ENCODE measurements at places on chromosomes 3 and 15.
A peak's percentile ranks its signal among the peaks of the same experiment; 100 is the strongest.

DNA sequence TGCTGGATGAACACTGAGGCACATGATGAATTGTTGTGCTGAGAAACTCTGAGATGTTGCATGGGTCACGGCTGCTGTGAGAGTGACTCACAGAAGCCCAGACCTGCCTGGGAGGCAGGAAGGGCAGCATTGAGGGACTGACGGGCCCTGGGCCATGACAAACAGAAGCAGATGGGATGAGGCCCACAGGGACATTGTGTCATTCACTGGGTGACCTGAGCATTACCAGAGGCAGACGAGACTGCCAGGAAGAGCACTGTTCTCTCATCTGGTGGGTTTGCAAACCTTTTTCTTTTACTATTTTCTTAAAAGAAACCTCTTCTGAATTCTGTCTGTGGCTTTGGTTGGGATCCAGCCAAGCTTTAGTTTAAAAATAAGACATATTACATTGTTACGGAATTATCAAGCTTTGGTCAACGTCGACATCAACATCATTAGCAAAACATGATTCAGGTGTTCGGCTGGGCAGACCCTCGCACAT lies 67.8 kb downstream of the BDH1 start:
- DNase-seq = no peak

GRCh38 chr3:196214783-196215441 lies 1.4 kb upstream of the SLC51A start:
- DNase-seq = no peak

- DNase-seq = no peak
These were observed 136.5 kb upstream of the CHRNA7 start for GRCh38 chr15:31893780-31894179.

DNA sequence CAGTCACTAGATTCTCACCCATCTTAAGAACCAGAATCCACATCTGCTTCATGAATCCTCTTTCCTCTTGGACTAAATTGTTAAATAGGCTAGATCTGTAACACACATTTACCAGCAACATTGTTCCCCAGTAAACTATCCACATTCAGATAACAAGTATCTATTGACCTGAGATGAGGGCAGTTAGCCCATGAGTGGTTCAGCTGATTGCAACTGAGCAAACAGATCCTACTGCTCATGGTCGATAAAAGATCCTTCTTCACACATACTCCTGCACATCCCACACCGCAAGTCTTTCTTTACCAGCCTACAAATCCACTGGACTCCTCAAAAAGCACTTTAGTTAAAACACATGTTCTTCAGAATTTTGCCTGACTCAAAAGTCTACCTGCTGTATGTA lies 59.2 kb downstream of the UACA start:
- DNase-seq = no peak

DNA sequence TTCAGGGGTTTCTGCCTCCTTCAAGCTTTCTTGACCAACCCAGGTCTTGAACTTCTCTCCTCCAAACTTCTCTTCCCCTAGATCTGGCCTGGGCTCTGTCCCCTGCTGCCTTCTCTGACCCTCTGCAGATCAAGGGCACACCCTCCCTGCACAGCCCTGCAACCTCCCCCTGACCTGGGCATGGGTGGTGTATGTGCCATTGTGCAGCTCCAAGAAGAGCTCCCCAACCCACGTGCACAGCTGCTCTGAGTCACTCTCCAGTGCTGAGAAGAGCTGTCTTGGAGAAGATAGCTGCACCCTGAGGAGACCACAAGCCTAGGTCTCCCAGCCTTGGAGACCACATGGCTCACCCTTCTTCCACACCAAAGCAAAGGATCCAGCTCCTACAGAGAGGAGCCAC lies 8.0 kb downstream of the MAN2C1 start:
- no peak for DNase-seq

GRCh38 chr15:50883903-50884302 lies 24.6 kb upstream of the AP4E1 start:
- no peak for DNase-seq

GRCh38 chr3:160224256-160224655 lies 966 bp upstream of the C3orf80 start:
- peak; percentile 0 for DNase-seq

DNA sequence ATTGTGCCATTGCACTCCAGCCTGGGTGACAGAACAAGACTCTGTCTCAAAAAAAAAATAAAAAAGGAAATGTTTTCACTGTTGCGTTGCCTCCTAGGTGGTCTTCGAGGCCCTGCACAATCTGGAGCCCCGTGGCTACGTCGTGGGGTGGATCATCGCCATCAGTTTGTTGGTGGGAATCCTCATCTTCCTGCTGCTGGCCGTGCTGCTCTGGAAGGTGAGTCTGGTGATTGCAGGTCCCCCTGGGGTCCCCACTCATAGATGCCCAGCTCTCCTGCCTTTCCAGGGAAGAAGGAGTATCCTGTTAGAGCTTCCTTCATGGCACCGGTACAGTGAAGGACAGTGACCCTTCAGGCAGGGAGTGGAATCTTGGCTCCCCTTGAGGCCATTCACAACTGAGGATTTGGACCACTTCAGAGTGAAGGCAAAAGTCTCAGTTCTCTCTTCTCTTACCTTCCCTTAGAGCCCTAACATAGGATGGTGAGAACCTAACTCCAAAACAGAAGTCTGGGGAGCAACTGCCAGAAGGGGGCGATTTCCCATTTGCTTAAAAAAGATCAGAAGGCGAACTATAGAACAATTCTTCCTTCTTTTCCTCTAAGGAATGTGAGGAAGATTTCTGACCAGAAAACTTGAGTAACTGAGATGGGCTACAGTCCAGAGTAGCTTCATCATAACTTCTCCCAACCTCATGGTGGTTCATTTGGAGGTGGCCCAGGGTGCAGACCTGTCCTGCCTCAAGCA lies 57.8 kb upstream of the CTDSPL start:
- DNase-seq = no peak

GRCh38 chr3:146625186-146625775 lies 20.1 kb upstream of the PLSCR5 start:
- DNase-seq = peak; percentile 17

- DNase-seq = no peak
These were observed 25.1 kb downstream of the PDZRN3 start for GRCh38 chr3:73599605-73600004.

- no peak for DNase-seq
These were observed 23.5 kb upstream of the ARPIN start for GRCh38 chr15:89936051-89936785.

GRCh38 chr15:95132774-95133173 lies 901.4 kb downstream of the MCTP2 start:
- no peak for DNase-seq

- DNase-seq = no peak
These were observed 313.2 kb upstream of the THBS1 start for GRCh38 chr15:39267685-39268084.

GRCh38 chr3:71650372-71650771 lies 66.8 kb upstream of the FOXP1 start:
- no peak for DNase-seq

DNA sequence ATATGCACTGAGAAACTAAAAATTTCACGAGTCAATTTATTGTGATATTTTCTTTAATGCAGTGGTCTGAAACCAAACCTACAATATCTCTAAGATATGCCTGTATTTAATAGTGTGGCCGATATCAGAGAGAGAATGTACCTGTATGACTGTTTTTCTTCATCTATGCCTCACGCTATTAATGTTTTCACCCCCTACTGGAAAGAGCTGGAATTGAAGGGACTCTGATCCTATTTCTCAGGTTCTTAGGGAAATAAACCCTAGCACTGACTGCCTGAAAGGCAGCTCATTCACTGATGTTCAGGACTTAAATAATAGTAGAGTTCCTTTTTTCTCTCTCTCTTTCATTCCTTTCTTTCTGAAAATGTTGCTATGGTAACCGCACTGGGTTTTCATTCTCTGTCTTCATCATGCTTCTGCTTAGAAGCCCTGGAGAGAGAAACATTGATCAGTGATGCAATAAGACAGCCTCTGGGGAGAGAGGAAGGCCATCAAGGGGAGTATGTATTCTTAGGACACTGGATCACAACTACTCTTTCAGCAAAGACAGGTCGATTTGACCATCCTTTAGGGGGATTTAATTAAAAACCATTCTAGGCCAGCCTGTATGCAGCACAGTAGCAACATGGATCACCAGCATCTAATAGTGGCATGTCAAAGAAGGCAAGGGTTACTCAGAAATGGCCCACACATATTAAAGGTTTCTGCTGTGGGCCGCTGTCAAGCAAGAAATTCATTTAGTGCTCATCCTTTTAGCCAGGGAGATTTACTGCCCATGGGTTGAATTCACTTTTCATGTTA lies 1135.7 kb downstream of the IGSF11 start:
- DNase-seq = no peak

DNA sequence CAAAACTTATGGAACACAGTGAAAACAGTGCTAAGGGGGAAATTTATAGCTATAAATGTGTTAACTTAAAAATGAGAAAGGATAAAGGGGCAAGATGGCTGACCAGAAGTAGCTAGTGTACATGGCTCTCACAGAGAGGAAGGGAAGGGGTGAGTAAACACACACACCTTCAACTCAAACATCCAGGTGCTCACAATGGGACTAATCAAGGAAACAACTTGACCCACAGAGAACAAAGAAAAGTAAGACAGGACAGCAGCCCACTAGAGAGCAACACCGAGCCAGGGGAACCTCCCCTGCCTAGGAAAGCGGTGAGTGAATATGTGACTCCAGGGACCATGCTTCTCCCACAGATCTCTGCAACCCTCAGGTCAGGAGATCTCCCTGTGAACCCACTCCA lies 85.0 kb upstream of the UBP1 start:
- no peak for DNase-seq

GRCh38 chr15:64236156-64236894 lies 73.5 kb upstream of the PPIB start:
- DNase-seq = no peak

- DNase-seq = no peak
These were observed 20.8 kb downstream of the AKAP13 start for GRCh38 chr15:85401108-85401774.

DNA sequence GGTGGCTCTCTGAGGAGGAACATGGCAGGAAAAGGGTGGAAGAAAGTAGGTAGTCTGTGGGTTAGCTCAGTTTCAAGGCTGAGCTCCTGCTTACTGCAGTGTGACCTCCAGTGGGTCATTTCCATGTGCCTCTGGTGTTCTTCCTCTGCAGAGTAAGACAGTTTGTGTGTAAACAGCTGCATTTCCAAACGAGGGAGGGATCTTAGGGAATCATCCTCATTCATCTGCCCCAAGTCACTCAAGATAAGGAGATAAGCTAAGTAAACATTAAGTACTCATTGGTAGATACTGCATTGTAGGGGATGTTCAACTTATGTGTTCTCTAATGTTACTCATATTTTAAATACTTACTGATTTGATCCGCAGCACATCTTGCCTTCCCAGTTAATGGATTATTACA lies 83.6 kb downstream of the CLSTN2 start:
- DNase-seq = no peak

DNA sequence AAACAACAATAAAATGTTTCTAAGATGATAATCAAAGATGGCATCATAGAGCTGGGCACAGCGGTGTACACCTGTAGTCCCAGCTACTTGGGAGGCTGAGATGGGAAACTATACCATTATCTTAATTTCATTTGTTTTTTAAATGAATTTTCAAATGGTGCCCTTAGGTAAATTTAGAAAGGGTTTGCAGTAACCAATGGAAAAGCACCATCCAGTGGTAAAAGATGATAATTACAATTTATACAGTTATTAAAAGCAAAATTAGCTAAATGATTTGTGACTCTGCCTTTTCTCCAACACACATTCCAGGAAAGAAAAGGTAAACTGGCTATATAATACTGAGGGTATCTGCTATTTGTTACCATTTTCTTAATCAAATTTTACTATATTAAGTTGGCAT lies 14.4 kb upstream of the ANKRD28 start:
- no peak for DNase-seq

GRCh38 chr3:184825121-184825820 lies 13.3 kb downstream of the VPS8 start:
- no peak for DNase-seq

DNA sequence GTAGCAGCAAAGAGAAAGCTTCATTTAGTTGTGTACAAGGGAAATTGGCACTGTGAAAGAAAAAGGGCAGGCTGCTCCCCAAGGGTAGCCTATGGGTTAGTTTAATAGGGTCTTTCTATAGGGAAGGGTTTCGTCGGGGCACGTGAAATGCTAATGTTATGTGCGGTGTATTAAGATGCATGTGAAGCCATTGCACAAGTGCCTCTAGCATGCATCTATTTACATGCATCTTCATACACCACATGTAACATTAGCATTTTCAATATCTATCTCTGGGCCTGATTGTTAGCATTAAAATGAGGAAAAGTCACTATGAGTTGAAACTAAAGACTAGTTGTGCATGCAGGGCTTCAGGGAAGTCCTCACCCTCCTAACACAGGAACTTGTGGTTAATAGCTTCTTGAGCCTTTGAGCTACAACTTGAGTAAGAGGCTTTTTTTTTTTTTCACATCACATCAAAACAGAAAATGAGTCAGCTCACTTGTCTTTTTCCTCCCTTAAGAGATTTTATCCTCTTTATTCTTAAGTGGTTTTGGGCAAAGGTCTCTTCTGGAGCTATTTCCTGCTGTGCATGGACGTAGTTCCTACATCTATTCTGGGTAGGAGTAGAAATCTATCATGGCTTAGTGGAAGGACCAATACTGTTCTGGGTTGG lies 613.4 kb downstream of the ZPLD1 start:
- no peak for DNase-seq

DNA sequence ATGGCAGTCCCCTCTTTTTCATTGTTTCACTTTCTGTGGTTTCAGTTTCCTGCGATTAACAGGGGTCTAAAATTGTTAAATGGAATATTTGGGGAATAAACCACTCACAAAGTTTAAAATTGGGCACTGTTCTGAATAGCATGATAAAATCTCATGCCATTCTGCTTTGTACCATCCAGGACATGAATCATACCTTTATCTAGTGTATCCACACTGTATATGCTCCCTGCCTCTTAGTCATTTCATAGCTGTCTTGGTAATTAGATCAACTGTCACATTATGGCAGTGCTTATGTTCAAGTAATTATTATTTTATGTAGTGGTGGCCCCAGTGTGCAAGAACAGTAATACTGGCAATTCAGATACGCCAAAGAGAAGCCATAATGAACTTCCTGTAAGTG lies 734.5 kb downstream of the ZPLD1 start:
- DNase-seq = no peak

Data from right lung (tissue), 10 donors.